ENCODE measurements at places on chromosomes 13 and 19.

- DNase-seq, result no peak
Observed at GRCh38 chr19:51101171-51101865, 6.9 kb downstream of the CTU1 start.

DNA sequence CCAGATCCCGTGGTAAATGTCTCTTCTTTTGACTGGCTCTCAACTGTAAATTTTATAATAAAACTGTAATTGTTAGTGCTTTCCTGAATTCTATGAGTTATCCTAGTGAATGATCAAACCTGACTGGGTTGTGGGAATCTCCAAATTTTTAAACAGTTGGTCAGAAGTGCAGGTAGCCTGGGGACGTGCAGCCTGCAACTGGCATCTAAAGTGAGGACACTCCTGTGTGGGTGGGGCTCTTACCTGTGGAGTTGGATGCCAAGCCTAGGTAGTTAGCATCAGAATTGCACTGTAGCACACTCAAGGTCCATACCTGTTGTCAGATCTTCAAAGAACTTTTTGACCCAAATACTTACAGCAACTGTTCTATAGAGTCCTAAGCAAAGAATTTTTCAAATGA, 207.1 kb upstream of the NBEA start:
- no peak for DNase-seq

DNA sequence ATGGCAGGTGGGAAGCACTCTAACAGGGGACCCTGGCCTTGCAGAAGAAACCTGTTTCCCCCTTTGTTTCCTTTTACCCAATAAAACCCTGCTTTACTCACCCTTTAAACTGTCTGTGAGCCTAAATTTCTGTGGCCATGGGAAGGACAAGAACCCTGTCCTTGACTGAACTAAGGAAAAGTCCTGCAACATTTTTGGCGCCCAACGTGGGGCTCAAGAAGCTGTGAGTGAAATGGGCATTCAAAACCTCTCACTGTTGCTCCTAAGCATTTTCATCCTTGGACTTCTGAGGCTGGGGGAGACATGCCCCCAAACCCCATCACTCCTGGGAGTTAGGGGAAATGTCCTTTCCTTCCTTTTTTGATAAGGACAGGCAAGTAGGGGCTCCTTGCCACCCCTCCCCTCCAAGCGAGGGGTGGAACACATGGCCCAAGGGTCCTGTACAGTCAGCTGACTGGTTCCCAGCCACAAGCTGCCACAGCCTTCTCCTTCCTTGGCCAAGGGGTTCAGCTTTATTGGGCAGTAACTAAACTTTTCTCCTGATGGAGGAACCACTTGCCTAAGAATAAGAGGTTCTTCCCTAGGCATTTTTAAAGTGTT, 381.6 kb downstream of the KLF5 start:
- no peak for DNase-seq

DNA sequence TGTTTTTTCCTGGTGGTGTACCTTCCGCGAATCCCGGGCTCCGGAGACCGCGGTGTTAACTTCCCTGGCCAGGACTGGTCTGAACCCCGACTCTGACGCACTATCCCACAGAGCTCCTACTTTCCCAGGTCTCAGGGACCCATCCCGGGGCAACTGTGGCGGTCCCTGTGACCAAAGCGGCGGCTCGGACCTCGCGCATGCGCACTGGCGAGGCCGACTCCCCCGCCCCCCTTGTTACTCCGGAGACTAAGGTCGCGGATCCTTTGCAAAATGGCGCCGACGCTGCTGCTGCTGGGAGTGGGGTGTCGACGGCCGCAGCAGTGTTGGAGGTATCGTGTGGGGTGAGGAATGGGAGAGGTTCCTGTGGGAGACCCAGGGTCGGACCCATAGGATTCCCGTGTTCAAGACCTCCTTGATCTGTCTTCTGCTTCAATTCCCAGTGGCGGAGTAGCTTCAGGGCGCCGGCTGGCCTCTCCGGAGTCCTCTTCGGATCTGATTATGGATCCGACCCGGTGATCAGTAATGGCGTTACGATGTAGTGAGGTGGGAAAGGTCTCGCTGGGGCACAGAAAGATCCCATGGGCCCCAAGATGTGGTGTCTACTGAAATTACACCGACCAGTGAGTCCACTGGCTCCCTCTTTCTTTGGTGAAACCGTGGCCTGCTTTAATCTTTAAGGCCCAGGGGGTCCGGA, 66.6 kb upstream of the ZNF527 start:
- no peak for DNase-seq

DNA sequence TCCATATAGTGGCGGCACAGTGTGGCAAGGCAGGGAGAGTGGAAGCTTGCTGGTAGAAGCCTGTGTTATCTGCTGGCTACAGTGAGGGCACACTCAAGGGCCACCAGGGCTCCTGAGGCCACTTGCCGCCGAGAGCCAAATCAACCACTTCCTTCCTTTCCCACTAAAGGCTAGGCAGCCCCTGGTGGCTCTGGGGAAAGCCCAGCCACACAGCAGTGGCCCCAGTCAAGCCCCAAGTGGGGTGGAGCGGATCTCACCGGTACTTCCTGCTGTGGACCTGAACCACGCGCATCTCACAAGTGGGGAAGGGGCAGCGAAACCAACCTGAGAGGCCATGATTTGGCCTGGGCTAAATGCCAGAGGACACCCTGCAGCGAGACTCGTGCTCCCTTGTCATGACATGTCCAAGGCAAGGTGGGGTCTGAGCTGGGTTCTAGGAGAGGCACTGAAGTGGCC, 21.9 kb upstream of the SLC35E1 start:
- no peak for DNase-seq

GRCh38 chr13:39274739-39275325, 236.6 kb downstream of the NHLRC3 start:
- no peak for DNase-seq

GRCh38 chr13:50075619-50076097, 60.4 kb downstream of the KCNRG start:
- no peak for DNase-seq

- DNase-seq, result peak; percentile 82
Observed at GRCh38 chr19:17555929-17556813, 722 bp downstream of the COLGALT1 start.

GRCh38 chr19:4374498-4375163, 25.7 kb downstream of the SH3GL1 start:
- peak; percentile 58 for DNase-seq

DNA sequence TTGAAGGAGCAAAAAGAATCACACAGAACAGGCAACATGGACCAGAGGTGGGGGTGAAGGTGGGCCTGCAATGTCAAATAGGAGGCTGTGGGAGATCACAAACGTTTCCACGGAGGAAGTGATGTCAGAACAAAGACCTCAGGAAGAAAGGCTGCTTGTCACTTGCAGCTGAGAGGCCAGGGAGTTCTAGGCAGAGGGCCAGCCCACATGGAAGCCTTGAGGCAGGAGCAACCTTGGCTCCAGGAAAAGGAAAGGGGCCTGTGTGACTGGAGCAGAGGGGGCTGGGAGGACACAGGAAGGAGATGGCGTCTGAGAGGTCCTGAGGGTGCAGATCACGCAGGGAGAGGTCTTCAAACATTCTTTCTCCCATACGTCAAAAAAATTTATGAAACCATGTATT, 16.3 kb downstream of the ZNF160 start:
- peak; percentile 10 for DNase-seq

Measured in umbilical cord (tissue), 2 donors.